ENCODE measurements at places on chromosomes 6 and 20.

- DNase-seq, result no peak
Observed at GRCh38 chr6:75331151-75331550, 46.6 kb upstream of the TMEM30A start.

- DNase-seq, result no peak
Observed at GRCh38 chr20:3405139-3405538, 2.3 kb downstream of the DNAAF9 start.

GRCh38 chr20:16129411-16129810 is 443.8 kb downstream of the KIF16B start:
- no peak for DNase-seq

GRCh38 chr20:59518881-59519706 is 85.2 kb upstream of the PHACTR3 start:
- DNase-seq, result no peak

DNA sequence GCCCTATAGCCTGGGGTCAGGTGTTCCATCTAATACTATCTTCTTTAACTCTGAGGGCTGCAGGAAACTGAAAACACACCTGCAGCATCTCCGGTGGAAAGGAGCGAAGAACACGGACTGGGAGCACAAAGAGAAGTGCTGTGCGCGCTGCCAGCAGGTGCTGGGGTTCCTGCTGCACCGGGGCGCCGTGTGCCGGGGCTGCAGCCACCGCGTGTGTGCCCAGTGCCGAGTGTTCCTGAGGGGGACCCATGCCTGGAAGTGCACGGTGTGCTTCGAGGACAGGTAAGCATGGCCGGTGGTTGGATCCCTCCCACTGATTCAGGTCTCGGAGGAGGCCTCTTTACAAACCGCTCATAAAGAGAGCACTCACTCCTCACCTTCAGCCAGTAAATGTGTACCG is 15.5 kb downstream of the SYTL3 start:
- DNase-seq, result no peak

Measured in GF-D8 (cell line).